AG10803 (cell line): ENCODE measurements at places on chromosomes 16 and 17.

GRCh38 chr16:401468-402348, at the start of gene DECR2:
TSS of gene DECR2 (plus strand) at chr16:401885. CDS start at chr16:401964, 79 bp downstream.
- peak; percentile 83 for DNase-seq

- no peak for DNase-seq
Observed at GRCh38 chr17:79607940-79608623, 2.8 kb downstream of the RBFOX3 start.

DNA sequence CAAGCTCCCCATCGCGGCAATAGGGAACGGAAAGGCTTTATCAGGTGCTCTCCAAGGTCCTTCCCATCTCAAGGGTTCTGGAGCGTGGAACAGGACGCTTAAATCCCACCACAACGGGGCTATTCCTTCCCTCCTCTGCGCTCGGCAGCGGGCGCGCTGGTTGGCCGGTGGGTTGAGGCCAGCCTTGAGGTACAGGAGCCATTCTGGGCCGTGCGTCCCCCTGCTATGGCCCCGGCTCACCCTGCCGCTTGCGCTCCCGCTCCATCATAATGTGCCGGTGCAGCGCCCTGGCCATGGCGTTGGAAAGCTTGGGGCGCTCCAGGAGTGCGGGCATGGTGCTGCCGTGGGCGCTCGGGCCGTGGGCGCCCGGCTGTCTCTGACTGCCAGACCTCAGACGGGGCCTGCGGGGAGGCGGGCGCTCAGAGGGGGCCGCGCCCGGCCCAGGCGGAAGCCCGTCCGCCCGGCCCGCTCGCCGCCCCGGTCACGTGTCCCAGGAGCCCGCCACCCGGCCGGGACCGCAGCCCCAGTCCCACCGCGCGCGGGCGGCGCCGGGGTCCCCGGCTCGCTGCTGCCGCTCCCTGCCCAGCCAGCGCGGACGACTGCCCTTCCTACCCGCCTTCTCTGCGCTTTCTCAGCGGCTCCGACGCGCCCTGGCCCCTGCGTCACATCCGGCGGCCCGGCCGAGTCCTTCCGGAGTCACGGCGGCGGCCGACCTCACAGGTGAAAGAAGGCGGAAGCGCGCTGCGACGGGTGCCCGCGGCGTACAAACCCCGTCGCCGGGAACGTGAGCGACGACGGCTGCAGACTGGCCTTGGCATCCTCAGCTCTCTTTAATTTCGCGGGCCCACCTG, at the start of gene GPS2:
Gene GPS2, minus strand, starts transcription at position 642 of the 851 bp plus-strand sequence. Its CDS starts 308 bp downstream, at position 334.
- DNase-seq = peak; percentile 67

DNA sequence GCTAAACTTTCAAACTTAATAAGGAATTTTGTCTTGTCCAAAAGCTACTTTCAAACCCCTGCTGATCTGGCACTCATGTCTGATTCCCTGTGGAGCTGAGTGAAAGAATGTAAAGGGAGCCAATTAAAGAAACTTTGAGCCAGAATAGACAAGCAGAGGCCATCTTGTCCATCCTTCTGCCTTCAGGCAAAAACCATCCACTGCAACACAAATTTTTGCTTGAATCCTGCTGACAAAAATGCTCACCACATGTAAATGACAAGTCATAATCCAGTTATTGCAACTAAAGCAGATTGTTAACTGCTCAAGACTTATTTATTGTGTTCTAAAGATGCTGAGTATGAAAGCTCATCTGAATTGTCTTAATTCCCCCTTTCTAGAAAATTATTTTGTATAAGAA, 124.0 kb upstream of the HLF start:
- no peak for DNase-seq

GRCh38 chr17:27457360-27457715, 1.1 kb downstream of the KSR1 start:
- no peak for DNase-seq

- no peak for DNase-seq
Observed at GRCh38 chr17:44688675-44689476, 700 bp downstream of the CCDC43 start.

DNA sequence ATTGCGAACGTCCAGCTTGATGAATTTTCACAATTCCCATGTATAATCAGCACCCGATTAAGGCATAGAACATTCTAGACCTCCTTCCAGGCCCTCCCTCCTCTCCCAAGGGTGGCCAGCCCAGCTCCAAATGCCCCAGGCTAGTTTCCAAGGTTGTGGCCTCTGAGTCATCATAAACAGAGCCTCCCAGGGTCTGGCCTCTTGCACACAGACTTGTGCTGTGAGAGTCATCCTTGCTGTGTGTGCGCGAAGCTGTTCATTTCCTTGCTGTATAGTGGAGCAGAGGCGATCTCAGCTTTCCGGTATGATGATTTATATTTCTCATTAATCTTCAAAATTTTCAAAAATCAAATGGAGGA, 20.5 kb upstream of the JPH3 start:
- DNase-seq = peak; percentile 98

DNA sequence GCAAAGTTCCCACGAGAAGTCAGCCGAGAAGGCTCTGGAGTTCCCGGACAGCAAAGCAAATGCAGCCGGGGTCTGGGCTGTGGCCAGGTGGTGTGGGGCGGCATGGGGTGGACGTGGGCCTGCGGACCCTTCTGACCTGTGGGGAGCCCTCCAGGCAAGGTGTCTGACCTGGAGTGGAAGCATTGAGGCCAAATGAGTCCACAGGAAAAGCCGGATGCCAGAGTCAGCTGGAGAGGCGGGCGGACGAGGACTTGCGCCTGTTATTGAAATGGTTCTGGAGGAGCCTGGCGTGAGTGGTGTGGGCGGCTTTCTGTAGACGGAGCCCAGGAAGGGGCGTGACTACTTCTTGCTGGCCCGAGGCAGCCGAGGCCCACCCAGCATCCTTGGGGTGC, 50.5 kb upstream of the ZNF750 start:
- DNase-seq = no peak

DNA sequence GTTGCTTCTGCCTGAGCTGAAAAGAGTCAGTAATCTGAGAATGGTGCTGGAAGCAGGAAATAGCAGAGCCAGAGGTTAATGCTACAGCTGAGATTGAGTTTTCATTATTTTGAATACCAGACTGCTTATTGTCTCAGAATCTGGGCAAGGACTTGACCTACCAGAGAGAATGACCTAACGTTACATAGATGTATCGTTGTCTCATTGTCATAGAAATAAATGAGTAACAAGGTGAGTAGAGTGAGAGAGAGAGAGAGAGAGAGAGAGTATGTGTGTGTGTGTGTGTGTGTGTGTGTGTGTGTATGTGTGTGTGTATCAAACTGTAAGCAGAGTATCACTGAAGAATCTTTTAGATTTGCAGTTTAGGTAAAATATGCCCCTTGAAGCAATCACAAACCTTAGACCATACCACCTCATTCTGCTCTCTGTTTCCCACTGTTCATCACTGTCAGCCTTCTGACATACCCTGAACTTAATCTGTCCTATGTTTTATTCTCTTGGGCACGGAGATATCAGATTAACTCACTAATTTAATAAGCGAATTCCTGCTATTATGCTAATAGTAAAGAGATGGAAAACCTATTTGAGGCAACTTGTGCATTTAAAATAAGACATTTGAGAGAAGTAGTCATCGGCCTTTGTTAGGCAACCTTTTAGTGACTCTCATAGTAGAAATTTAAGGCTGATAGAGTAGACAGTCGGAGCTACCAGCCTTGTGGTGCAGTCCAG, 87.8 kb downstream of the CYB561 start:
- peak; percentile 96 for DNase-seq

GRCh38 chr17:78316867-78317789, 42.7 kb downstream of the SOCS3 start:
- no peak for DNase-seq
